LHCN-M2 (cell line): ENCODE measurements at places on chromosomes 11 and 22. TPM values are rescaled to one million over a fixed set of nuclear protein-coding genes. Genes with fewer than 3 reads are reported as not detected.

TTC36 gene
- 0.32 and 0.86 TPM in 2 replicates for total RNA-seq

TRPM5 gene
- not detected in 2 replicates for total RNA-seq

MISFA gene
- total RNA-seq = 0.06 and 3.7 TPM in 2 replicates

TRIM34 gene
- total RNA-seq = 5.8 and 8.0 TPM in 2 replicates

CABP7 gene
- total RNA-seq = not detected in 2 replicates

CHRM1 gene
- total RNA-seq = not detected in 2 replicates

LRRC55 gene
- not detected in 2 replicates for total RNA-seq

OR4D11 gene
- not detected in 2 replicates for total RNA-seq

NCAPH2 gene
- 72.1 and 75.2 TPM in 2 replicates for total RNA-seq

OTOG gene
- not detected in 2 replicates for total RNA-seq

C1QTNF5 gene
- total RNA-seq = 9.1 and 9.9 TPM in 2 replicates

PYGM gene
- not detected in 2 replicates for total RNA-seq

CCDC116 gene
- 0.06 and 0.26 TPM in 2 replicates for total RNA-seq

APOBEC3H gene
- 0.26 and 0.63 TPM in 2 replicates for total RNA-seq

CELSR1 gene
- under 0.01 and 0.06 TPM in 2 replicates for total RNA-seq

CSRP3 gene
- total RNA-seq = 0.32 and 0.46 TPM in 2 replicates

MFRP gene
- total RNA-seq = not detected in 2 replicates

DDIAS gene
- total RNA-seq = 19.6 and 30.1 TPM in 2 replicates

ELMOD1 gene
- total RNA-seq = 0.45 and 1.4 TPM in 2 replicates

EFCAB6 gene
- 1.2 and 1.7 TPM in 2 replicates for total RNA-seq

DSCAML1 gene
- total RNA-seq = not detected in 2 replicates

AQP11 gene
- total RNA-seq = 3.5 and 3.7 TPM in 2 replicates

RNF214 gene
- 9.3 and 12.6 TPM in 2 replicates for total RNA-seq

ACR gene
- not detected in 2 replicates for total RNA-seq

SHANK3 gene
- 0.58 and 0.75 TPM in 2 replicates for total RNA-seq

MMP7 gene
- total RNA-seq = 1.3 and 1.4 TPM in 2 replicates

CNTF gene
- 1.3 and 2.6 TPM in 2 replicates for total RNA-seq

PGA5 gene
- 1.5 and 2.0 TPM in 2 replicates for total RNA-seq

COMMD9 gene
- total RNA-seq = 58.2 and 64.0 TPM in 2 replicates

GSTT2B gene
- 1.5 and 3.0 TPM in 2 replicates for total RNA-seq

ASPHD2 gene
- total RNA-seq = 2.0 and 2.4 TPM in 2 replicates

VPREB1 gene
- not detected in 2 replicates for total RNA-seq

ILK gene
- total RNA-seq = 210 and 214 TPM in 2 replicates

MMP12 gene
- 0.19 TPM in 1 of 2 replicates, not detected in the other for total RNA-seq

SGSM1 gene
- total RNA-seq = not detected in 2 replicates

SLC22A9 gene
- not detected in 2 replicates for total RNA-seq

KRTAP5-10 gene
- total RNA-seq = 0.58 TPM in 1 of 2 replicates, not detected in the other

ADAMTS15 gene
- total RNA-seq = 0.58 and 0.92 TPM in 2 replicates

SLC22A12 gene
- not detected in 2 replicates for total RNA-seq

RIC3 gene
- not detected in 2 replicates for total RNA-seq

SYCE3 gene
- total RNA-seq = not detected in 2 replicates

ENTHD1 gene
- not detected in 2 replicates for total RNA-seq

TBCEL gene
- total RNA-seq = 13.4 and 19.2 TPM in 2 replicates

APOL5 gene
- not detected in 2 replicates for total RNA-seq

OSBP2 gene
- total RNA-seq = 18.7 and 24.4 TPM in 2 replicates

SLC25A18 gene
- not detected in 2 replicates for total RNA-seq

IL17REL gene
- not detected in 2 replicates for total RNA-seq

BRMS1 gene
- 102 and 107 TPM in 2 replicates for total RNA-seq

SYT8 gene
- 0.13 and 0.17 TPM in 2 replicates for total RNA-seq

CARNS1 gene
- 0.32 and 0.40 TPM in 2 replicates for total RNA-seq

TRIM51 gene
- total RNA-seq = not detected in 2 replicates

IFITM2 gene
- 15.6 and 21.9 TPM in 2 replicates for total RNA-seq

OR8G5 gene
- not detected in 2 replicates for total RNA-seq

SEC14L6 gene
- not detected in 2 replicates for total RNA-seq

MOGAT2 gene
- total RNA-seq = not detected in 2 replicates
